Activated CD8-positive, alpha-beta T cell treated with anti-CD3 and anti-CD28 coated beads for 36 hours (primary cell): ENCODE measurements at places on chromosomes 11 and 22. TPM values are rescaled to one million over a fixed set of nuclear protein-coding genes. Genes with fewer than 3 reads are reported as not detected.

DNA sequence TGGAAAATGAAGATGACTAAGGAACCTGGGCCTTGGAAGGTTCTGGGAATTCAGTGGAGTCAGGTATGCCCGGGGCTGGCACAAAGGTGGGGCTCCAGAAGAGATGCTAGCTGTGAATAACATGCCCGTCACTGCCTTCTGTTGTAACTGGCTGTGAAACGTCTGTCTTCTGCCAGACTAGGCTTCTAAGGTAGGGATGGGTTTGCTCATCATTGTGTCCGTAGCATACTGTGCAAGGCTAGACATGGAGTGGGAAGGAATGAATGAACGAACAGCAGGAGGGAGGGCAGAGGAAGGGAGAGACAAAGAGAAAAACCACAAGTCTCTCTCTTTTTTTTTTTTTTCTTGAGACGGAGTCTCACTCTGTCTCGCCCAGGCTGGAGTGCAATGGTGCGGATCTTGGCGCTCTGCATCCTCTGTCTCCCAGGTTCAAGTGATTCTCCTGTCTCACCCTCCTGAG is 327.4 kb downstream of the MN1 start:
- no peaks in the 10 kb centered on the region for H3K36me3 ChIP-seq
- no peaks in the 10 kb centered on the region for H3K4me1 ChIP-seq
- H3K27me3 ChIP-seq, result no peaks in the 10 kb centered on the region
- no peak overlapping the region for H3K27ac ChIP-seq

DNA sequence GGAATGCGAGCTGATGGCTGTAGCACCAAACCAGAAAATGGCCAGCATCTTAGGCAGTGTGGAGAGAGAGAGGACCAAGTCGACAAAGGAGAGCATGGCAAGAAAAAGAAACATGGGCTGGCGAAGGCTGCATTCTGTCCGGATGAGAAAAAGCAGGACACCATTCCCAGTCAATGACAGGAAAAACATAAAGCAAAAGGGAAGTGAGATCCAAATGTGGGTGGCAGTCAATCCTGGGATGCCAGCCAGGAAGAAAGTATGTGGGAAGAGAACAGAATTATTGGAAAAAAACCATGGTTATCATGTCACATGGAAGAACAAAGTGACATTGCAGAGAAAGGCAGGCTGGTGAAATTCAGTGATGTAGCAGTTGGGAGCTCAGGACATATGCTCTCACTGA is 36.9 kb upstream of the OR56A1 start:
- DNase-seq, result no peak
- no peaks in the 10 kb centered on the region for H3K36me3 ChIP-seq
- H3K27me3 ChIP-seq, result peaks cover 2% of the 10 kb centered on the region

C1QTNF5 gene
- total RNA-seq, result not detected

DNA sequence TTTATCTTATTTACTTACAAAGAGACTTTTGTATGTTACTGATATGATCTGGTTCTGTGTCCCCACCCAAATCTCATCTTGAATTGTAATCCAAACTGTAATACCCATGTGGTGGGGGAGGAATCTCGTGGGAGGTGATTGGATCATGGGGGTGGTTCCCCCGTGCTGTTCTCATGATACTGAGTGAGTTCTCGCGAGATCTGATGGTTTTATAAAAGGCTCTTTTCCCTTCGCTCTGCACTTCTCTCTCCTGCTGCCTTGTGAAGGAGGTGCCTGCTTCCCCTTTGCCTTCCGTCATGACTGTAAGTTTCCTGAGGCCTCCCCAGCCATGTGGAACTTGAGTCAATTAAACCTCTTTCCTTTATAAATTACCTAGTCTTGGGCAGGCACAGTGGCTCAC is 42.4 kb upstream of the WNT7B start:
- no peaks in the 10 kb centered on the region for H3K27me3 ChIP-seq
- DNase-seq, result no peak
- H3K4me1 ChIP-seq, result no peaks in the 10 kb centered on the region
- no peak overlapping the region for H3K4me3 ChIP-seq
- H3K36me3 ChIP-seq, result no peaks in the 10 kb centered on the region

- H3K4me1 ChIP-seq, result no peaks in the 10 kb centered on the region
- H3K4me3 ChIP-seq, result no peak overlapping the region
- H3K27me3 ChIP-seq, result peaks cover 3% of the 10 kb centered on the region
These were observed 48.1 kb upstream of the SHISAL1 start for GRCh38 chr22:44360668-44361381.
